ENCODE measurements at places on chromosomes 3 and 15.
A peak's percentile ranks its signal among the peaks of the same experiment; 100 is the strongest.

GRCh38 chr3:141057946-141058800 is 7.0 kb downstream of the SPSB4 start:
- no peak for DNase-seq

DNA sequence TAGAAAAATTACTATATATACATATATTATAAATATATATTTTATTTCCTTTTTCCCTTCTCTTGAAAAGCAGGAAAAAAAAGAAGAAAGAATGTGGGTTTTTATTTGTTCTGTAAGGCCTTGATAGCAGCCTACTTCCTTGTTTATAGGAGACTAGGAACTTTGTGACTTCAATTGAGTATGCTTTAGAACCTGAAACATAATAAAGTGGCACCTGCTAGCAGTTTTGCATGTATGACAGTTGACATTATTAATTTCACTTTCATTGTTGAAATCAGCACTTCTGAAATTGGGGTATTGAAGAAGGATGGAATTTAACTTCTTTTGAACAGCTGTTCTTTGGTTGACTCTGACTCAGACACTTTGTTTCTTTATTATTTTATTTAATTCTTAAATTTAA is 56.9 kb downstream of the GLCE start:
- DNase-seq, result no peak

DNA sequence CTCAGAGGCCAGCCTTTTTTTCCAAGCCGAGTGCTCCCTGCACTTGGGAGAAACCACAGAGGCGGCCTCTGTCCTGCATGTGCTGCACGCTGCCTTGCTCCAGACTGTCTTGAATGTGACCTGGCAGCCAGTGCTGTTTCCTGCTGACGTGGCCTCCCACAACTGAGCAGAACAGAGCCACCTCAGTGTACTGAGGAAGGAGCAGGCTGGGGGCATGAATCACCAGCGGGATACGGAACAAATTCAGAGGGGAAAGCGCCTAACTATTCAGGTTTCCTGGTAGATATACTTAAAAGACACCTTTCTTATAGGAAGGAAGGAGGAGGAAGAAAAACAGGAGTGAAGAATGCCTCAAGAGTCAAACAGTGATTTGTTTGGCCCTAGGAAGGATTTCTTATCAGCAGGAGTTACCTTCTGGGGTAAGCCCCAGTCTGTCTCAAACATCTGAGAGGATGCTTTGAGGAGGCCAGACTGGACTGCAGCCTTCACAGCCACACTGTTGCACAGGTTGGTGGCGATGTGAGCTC is 114.0 kb downstream of the FNDC3B start:
- DNase-seq, result peak; percentile 98

DNA sequence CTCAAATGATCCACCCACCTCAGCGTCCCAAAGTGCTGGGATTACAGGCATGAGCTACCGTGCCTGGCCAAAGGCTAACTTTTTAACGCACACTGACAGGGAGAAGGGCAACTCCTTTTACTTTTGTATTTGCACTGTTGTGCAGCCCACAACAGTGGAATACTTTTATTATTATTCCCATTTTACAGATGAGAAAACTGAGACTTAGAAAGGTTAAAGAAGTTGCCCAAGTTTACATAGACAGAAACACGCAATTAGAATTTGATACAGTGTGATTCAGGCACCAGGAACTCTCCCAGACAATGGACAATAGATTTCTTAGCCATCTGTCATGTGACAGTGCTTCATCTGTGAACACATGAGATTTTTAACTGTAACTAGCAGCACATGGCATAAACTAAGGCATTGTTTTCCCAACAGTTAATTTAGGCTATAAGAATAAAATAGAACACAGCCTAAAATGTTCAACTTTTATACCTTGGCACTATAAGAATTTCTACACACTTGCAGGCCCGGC is 18.8 kb downstream of the STAG1 start:
- peak; percentile 33 for DNase-seq

GRCh38 chr3:43249405-43249804 is 36.9 kb upstream of the SNRK start:
- no peak for DNase-seq

DNA sequence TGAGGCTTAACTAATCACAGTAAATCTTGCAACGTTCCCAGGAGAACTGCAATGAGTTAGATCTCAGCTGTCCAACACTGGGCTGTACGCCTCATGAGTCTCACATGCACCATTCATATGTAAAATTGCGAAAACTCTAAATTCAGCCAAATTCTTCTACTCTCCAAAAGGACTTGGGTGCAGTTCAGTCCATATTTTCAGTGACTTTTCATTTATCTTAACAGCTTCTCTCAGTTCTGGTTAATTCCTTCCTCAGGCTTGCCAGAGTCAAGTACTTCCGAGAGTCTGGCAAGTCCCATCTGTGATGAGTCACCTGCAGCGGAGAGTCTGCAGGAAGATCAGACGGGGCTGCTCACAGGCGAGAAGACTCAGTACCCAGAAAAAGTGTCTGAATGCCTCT is 11.5 kb downstream of the CCDC80 start:
- DNase-seq, result peak; percentile 85

DNA sequence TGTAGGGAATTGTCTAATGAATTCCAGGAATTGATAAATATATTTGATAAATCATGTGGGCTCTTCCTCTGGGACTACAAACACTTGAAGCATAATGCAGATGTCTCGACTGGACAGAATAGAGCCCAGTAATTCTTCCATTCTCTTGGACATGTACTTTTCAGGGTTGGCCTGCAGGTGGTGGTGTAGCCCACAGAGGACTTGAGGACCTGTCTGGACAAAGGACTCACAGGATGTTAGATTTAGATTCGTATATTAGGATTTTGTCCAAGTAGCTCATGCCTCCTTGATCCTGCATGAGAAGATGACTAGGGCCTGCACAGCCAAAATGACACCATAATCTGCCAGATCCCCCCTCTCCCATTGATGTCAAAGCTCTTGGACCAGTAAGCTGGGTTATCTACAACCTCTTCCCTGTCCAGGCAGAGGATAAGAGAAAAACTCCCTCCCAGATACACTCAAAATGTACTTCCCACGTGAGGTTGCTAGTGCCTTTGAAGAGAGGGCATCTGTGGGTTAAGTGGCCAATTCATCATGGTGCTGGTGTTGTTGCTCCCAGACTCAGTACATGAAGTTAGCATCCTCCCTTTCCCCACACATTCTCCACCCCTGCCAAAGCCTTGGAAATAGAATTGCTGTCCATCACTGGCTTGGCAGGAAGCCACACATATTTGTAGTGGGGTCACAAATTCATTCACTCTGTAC is 88.6 kb upstream of the ZNF280D start:
- peak; percentile 63 for DNase-seq

- DNase-seq, result no peak
Measured at GRCh38 chr15:28079313-28079969, 19.7 kb downstream of the OCA2 start.

DNA sequence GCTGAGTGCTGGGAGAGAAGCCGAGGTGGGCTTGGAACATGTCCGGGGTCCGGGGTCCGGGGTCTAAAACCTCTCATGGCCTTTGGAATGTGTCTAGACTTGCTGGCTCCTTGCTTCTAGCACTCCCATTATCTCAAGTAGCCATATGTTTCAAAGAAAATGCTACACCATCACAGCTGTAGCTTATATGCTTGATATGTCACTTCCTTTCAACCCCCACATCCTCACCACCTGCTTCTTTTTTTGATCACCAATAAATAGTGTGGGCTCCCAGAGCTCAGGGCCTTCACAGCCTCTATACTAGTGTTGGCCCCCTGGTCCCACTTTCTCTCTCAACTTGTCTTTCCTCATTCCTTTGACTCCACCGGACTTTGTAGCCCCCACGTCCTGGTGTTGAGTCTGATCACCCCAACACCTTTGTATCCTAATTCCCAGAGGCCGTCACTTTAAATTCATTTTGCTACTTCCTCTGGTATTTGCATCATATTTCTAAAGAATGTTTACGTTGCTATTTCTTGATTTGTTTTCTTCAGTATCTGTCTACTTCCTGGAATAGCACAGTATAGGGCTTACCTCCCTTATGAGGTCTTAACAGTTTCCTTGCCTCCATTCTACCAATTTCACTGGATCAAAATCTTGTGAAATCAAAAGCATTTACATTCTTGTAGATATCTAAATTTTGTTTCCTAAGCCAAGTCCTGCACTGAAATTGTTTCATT is 71.9 kb upstream of the CHRNB4 start:
- DNase-seq, result no peak

- no peak for DNase-seq
Measured at GRCh38 chr3:181330821-181331563, 341.5 kb upstream of the DNAJC19 start.

DNA sequence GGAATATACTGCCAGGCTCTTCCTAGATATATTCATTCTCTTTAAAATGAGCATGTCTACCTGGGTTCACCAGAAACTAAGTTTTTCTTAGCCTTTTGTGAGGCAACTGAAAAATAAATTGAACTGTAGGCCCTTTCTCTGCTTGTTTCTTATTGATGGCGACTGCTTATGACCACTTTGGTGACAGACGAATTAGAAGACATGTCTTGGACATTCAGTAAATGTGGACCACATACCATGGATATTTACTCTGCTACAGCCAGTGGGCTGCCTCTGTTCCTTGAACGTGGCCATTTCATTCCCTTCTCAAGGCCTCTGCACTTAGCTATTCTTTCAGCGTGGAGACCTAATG is 603 bp upstream of the SELENOK start:
- no peak for DNase-seq

DNA sequence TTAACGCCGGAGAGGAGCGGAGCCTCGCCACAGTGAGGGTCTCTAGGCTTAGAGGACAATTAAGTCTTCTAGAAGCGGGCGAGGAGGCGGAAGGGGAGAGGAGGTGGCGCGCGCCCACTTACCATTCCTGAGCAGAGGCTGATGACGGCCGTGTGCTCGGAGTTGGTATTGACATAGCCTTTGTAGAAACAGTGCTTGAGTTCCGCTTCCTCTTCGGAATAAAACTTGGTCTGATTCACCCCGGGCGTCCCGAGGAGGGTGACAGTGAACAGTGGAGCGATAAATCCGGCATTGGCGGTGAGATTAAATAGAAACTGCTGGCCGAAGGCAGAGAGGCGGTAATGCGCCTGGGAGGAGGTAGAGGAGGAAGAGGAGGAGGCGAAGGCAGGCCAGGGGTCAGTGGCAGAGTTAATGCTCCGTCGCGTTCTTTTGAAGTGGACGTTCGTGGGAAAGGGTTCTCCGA is 1.3 kb downstream of the ADAMTS9 start:
- peak; percentile 35 for DNase-seq

GRCh38 chr3:152399374-152399773 is 130.6 kb downstream of the MBNL1 start:
- DNase-seq, result peak; percentile 62

DNA sequence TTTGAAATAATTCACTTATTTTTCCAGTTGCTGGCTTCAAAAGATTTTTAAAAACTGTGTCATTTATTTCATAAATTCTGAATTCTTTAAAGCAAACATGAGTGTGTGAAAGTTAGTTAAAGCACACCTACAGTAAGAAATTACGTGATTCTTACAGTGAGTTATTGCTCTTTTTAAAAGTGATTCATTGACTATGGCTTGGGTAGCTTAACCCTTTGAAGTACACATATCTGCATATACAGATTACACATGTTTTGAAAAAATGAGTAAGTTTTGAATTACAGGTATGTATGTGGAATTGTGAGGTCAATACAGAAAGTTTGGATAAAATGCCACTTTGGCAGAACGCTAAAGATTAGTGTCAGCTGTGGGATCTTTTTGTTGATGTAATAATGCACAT is 64.5 kb upstream of the MBNL1 start:
- DNase-seq, result no peak

GRCh38 chr3:39485547-39485946 is 18.1 kb downstream of the MOBP start:
- DNase-seq, result no peak

GRCh38 chr3:74469151-74469550 is 145.3 kb downstream of the CNTN3 start:
- no peak for DNase-seq

DNA sequence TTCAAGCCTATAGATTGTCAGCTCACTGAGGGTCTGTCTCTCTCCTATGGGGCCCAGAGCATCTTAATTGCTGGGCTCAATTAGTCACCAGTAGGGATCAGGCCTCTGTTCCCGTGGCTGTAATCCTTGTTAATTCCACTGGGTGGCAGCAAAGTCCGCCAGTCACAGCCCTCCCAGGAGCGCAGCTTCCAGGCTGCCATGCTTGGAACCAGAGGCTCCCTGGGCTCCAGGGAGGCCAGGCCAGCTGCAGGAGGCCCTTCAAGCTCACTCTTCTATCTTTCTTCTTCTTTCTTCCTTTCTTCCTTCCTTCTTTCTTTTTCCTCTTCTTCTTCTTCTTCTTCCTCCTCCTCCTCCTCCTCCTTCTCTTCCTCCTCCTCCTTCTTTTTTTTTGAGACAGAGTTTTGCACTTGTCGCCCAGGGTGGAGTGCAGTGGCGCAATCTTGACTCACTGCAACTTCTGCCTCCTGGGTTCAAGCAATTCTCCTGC is 14.4 kb downstream of the RNU5B-1 start:
- DNase-seq, result peak; percentile 68

DNA sequence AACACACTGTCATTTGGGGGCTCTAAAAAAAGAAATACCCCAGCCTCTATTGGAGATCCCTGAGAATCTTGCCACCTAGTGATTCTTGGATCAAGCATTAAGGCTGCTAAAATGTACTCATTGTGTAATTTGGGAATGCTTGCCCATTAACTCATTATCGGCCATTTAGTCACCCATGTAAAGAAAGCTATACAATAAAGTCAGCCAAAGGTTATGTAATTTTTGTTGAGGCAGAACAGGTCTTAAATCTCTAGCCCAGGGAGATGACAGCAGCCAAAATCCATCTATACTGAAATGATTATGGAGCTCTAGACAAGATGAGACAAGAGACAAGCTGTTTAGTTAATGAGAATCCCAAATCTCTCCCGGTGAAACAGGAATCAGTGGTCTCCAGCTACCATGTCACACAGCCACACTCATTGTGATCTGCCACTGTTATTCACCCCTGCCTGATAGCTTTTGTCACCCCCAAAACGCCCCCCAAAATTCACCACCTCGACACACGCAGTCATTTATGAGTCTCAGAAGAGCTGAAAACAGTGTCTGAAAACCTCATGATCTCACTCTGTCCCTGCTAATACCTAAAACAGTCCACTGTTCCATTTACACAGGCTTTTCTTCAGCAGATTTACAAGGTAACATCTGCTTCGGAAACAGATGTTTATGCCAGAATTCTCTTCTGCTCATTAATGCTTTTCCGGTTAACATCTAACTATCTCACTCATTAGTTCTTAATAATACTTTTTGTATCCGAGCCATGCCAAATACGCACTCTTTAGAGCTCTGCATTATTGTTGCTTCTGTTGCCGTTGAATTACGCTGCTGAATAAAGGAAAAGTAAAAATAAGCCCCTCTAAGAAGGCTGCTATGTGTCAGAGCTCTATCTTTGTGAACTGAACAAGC is 138.5 kb downstream of the RORA start:
- no peak for DNase-seq

GRCh38 chr3:196292286-196292923 is 4.9 kb upstream of the PCYT1A start:
- no peak for DNase-seq

DNA sequence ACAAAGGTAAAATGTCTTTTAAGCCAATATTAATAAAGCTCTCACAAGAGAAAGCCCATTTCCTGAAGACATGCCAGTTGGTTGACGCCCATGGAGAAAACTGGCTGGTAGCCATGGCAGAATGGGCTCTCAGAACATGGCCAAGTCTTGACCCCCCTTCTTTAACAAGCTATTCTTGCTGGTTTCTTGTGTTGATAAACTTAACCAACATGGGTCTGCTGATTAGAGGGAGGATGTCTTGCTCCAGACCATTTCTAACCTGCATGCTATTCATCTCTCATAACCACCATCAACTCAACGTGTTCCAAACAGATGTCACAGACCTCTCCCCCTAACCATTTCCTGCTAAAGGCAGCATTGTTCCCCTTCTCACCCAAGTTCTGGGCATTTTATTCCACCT is 25.7 kb downstream of the NTRK3 start:
- no peak for DNase-seq
